ENCODE measurements at places on chromosomes 16 and 17. TPM values are rescaled to one million over a fixed set of nuclear protein-coding genes. Genes with fewer than 3 reads are reported as not detected.

GRCh38 chr16:75908331-75909117 lies 182.2 kb upstream of the CPHXL start:
- DNase-seq, result no peak
- no peaks in the 10 kb centered on the region for H3K4me1 ChIP-seq
- H3K4me3 ChIP-seq, result no peak overlapping the region
- no peak overlapping the region for H3K27ac ChIP-seq
- no peaks in the 10 kb centered on the region for H3K36me3 ChIP-seq

GRCh38 chr17:19345067-19345460 lies 17.5 kb downstream of the B9D1 start:
- no peak overlapping the region for H3K4me3 ChIP-seq
- H3K27me3 ChIP-seq, result no peaks in the 10 kb centered on the region
- peaks cover 4% of the 10 kb centered on the region for H3K4me1 ChIP-seq
- H3K36me3 ChIP-seq, result peaks cover 2% of the 10 kb centered on the region

Gene SRP68
- 68.9 TPM for total RNA-seq

Gene UTS2R
- total RNA-seq, result not detected

Gene MYH3
- total RNA-seq, result 1.0 TPM

- no peak for DNase-seq
- no peaks in the 10 kb centered on the region for H3K36me3 ChIP-seq
- H3K27me3 ChIP-seq, result peaks cover 41% of the 10 kb centered on the region
- H3K4me3 ChIP-seq, result no peak overlapping the region
- peaks cover 4% of the 10 kb centered on the region for H3K4me1 ChIP-seq
Measured at GRCh38 chr17:48679385-48680096, 42.8 kb downstream of the PRAC1 start.

DNA sequence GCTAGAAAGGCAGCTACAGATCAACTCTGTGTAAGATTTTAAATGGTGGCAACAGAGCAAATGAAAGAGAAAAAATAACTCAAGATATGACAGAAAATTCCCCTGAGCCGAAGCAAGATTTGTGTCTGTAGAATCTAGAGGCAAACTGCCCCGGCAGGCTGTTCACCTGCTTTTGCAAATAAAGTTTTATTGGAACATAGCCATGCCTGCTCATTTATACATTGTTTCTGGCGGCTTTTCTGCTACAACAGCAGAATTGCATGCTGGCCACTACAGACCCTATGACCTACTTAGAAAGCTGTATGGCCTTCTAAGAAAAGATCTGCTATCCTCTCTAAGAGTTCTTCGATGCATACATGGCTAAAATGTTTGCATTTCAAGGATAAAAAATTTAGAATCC lies 119.5 kb downstream of the SALL1 start:
- H3K4me1 ChIP-seq, result no peaks in the 10 kb centered on the region
- no peak overlapping the region for H3K27ac ChIP-seq
- no peak overlapping the region for H3K4me3 ChIP-seq
- H3K36me3 ChIP-seq, result no peaks in the 10 kb centered on the region

DNA sequence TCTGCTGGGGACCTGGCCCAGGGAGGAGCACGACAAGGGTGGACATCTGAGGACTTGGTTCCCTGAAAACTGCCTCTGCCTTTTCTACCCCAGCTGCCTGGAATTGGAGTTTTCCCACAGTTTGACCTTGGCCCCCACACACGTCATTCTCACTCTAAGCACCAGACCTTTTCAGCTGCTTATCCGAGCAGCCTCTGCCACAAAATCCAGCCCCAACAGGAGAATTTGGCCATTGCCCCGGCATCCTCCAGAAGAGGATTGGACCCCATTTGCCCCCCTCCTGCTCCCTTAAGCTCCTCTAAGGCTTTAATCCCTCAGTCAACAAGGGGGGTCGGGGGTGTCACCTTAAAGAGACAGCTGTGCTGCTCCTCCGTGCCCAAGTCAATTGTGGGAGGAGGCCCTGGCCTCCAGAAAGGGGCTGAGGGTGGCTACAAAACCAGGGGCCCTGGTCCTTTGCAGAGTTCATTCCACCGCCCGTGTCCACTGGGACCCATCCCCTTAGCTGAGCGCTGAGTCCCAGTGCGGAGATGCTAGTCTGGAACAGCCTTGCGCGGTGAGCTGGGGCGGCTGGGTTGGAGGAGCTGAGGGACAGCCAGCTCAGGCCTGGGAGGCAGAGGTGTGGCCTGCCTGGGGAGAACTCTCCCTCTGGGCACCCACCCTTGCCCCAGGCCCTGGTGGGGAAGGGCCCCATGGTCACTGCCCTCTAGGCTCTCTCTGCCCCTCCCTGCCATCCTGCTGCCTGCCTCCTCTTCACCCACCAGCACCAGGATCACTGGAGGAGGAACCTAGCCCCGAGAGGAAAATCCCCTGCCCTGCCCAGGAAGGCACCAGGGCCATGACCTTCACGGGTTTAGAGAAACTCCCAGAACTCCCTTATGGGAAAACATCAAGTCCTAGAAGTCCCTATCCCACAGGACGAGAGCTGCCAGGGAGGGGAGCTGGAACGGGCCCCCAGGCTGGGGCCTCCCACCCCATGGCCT lies 18.8 kb downstream of the TTYH2 start:
- no peak for DNase-seq
- H3K4me3 ChIP-seq, result no peak overlapping the region
- no peak overlapping the region for H3K27ac ChIP-seq
- no peaks in the 10 kb centered on the region for H3K4me1 ChIP-seq
- H3K36me3 ChIP-seq, result peaks cover 4% of the 10 kb centered on the region
- H3K27me3 ChIP-seq, result no peaks in the 10 kb centered on the region

DNA sequence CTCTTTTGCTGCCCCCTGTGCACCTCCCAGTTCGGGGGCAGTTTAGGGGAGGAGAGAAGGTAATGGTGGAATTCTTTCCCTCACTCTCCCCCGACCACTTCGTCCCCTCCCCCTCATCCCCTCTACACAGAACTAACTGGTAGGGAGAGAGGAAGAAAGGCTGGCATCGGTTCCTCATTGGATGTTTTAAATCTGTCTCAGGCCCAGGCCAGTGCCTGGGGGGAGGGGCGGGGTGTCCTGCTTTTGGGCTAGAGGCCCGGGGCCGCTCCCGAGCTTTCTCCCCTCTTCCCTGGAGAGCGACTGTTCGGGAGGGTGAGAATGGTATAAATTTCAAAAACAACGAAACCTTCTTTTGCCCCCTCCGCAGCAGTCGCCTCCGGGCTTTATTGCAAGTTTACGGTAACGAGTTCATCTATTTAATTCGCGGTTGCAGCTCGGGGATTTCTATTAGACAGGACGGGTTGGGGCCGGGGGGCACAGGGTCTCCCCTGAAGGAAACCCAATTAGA lies at the start of gene PRAC2:
Gene PRAC2 (plus strand): TSS at position 271 of the 508 bp plus-strand sequence. CDS start 1,226 bp downstream, outside the sequence.
- no peak within 1 kb of the TSS for H3K4me3 ChIP-seq
- peaks cover 14% of the 10 kb centered on the region for H3K27me3 ChIP-seq
- no peak for DNase-seq
- no peaks in the 10 kb centered on the region for H3K36me3 ChIP-seq

Gene TBC1D3H
- not detected for total RNA-seq

- peaks cover 17% of the 10 kb centered on the region for H3K4me1 ChIP-seq
- no peak overlapping the region for H3K4me3 ChIP-seq
- H3K27me3 ChIP-seq, result no peaks in the 10 kb centered on the region
Measured at GRCh38 chr17:69729944-69730343, 315.4 kb downstream of the MAP2K6 start.

Gene AIPL1
- total RNA-seq, result not detected

Gene CLEC3A
- total RNA-seq, result not detected

GRCh38 chr16:90081606-90081970 lies 4.5 kb upstream of the PRDM7 start:
- H3K4me1 ChIP-seq, result no peaks in the 10 kb centered on the region
- H3K36me3 ChIP-seq, result no peaks in the 10 kb centered on the region
- H3K27ac ChIP-seq, result no peak overlapping the region
- no peaks in the 10 kb centered on the region for H3K27me3 ChIP-seq
- DNase-seq, result no peak
- no peak overlapping the region for H3K4me3 ChIP-seq
